ENCODE measurements at places on chromosomes 16 and 17.

DNA sequence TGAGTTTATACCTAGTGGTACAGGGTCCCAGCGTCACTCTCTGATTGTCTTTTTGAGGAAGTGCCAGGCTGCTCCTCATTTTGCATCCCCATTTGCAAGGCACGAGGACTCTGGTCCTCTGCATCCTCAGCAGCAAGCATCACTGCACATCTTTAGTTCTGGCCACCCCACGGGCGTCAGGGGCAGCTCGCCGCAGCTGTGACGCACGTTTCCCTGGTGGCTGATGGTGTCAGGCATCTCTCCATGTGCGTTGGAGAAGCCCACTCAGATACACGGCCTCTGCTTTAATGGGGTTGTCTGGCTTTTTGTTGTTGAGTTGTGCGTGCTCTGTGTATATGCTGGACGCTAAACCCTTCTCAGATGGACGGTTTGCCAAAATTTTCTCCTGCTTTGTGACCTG lies 45.2 kb upstream of the ZNF469 start:
- DNase-seq: no peak

DNA sequence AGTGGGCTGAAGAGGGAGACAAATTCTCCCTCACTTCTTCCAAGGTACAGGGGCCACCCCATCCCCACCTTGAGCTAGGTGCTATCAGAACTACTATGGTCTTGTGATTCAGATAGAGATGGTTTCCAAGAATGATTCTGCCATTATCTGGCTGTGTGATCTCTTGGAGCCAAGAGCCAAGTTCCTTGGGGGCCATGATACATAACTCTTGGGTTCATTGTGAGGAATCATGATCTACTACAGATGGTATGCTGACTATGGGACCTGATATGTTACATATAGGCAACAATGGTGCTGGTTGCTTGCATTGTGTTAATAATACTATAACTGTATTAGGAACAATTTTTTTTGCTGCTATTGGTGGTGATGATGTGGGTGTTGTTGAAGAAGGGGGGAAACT lies 45.7 kb downstream of the DYNLRB2 start:
- no peak for DNase-seq

- no peak for DNase-seq
These were observed 102.0 kb downstream of the GRIN2A start for GRCh38 chr16:10080051-10080772.

DNA sequence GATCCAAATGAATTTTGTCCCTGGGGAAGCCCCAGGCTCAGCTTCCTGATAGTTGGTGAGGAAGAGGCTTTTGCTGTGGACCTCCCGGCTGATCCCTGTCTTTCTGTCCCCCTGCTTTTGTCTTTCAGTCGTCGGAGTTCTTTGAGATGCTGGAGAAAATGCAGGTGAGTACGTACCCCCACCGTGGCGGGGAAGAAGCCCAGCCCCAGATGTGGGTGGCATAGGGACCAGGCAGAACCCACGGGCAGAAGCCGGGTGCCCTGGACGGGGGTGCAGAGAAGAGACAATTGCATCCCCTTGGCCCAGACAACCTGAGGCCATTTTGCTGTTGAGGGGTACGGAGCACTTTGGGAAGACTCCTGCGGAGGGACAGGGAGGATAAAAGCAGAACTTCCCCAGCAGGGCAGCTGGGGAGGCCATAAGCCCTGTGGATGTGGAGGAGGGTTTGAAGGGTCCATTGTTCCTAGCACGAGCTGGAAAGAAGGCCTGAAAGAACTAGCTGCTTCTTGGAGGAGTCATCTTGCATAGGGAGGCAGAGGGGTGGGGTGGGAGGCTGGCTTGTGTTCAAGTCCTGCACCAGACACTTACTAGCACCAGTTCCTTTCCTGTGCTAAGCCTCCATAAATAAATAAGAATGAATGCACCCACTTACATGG lies 105.6 kb downstream of the OR1D5 start:
- no peak for DNase-seq

GRCh38 chr16:23651943-23652468 lies 10.7 kb downstream of the DCTN5 start:
- no peak for DNase-seq

DNA sequence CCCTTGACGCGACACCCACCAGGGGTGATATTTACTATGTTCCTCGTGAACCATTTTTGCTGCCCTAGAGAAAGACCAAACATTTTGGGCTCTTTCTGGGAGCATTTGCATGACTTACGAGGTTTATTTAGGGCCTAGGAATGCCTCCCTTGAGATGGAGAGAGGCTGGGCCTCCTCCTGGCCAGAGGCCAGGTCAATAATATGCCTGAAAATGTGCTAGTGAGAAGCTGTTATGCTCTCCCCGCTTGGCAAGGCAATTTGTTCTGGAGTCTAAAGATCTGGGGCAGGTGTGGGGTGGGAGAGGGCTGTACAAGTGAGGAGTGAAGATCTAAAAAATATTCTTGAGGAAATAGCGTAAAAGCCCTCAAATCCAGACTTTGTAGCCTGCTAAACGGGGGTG lies 587.3 kb upstream of the CDH5 start:
- DNase-seq: no peak

DNA sequence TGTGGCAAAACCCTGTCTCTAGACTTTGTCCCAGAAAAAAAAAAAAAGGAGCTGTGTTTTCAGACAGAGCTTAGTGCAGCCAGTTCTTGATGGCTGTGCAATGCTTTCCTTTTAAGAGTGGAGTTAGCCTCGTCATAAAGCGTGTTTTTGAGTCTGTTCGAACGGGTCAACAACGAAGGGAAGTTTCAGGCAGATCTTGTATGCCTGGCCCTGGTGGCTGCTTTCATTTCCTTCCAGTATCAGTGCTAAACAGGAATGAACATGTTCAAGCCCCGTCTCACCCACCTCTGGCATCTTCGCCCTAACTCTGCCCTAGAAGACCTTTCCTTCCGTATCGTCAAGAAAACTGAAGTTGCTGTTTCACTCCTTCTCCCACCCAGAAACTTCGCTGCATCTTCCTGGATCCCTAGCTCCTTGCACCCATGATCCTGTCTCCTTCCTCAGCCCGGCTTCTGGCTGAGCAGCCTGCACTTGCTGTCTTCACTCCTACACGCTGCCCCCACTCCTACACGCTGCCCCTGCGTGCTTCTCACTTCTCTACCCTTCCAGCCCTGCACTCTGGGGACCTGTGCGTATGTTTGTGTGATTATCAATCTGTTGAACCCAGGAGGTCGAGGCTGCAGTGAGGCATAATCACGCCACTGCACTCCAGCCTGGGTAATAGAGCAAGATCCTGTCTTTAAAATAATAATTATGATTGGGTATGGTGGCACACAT lies 55.3 kb downstream of the USP10 start:
- DNase-seq: no peak

GRCh38 chr16:76816475-76816874 lies 374.5 kb upstream of the MON1B start:
- DNase-seq: no peak

GRCh38 chr16:89999831-90000574 lies 19.3 kb downstream of the DBNDD1 start:
- DNase-seq: no peak

DNA sequence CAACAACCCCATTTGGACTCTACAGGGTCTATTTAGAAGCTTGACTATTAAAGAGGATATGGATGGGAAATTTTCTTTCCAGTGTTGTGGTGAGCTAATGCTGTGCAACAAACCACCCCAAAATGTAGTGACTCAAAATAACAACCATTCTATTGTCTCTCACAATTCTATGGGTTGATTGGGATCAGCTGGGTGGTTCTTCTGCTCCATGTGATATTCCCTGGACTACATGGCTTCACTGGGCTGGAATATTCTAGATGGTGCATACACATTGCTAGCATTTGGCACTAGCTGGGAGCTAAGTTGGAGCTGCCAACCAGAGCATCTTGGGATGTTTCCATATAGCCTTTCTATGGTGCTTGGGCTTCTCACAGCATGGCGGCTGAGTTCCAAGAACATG lies 30.2 kb downstream of the SLC6A2 start:
- no peak for DNase-seq

DNA sequence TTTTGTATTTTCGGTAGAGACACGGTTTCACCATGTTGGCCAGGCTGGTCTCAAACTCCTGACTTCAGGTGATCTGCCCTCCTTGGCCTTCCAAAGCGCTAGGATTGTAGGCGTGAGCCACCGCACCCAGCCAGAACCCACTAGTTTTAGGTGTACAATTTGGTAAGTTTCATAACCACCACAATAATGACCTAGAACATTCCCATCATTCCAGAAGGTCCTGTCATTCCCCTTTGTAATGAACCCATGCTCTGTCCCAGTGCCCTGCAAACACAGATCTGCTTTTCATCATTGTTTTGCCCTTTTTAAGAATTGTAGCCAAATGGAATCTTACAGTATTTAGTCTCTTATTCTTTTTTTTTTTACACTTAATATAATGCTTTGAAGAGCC lies 35.6 kb upstream of the IRF8 start:
- DNase-seq: no peak

All from NCI-H2171 (cell line).